ENCODE measurements at places on chromosomes 12 and 14.

DNA sequence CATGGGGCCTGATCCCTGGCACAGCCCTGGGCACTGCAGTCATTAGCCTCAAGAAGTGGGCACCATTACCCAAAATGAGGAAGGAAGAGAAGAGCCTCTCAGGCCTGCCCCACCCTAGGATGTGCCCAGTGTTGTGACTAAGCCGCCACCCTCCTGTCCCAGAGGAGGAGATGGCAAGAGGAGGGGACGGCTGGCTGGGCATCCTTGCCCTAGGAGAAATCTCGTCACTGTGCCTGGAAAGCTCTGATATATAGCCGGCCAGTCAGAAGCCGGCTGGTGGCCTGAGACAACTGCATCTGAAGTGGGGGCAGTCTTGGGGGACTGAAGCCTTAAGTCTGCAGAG, 115.2 kb downstream of the LGMN start:
- DNase-seq, result no peak

GRCh38 chr14:22689199-22689598, 45.0 kb upstream of the OR6J1 start:
- DNase-seq, result peak; percentile 93

DNA sequence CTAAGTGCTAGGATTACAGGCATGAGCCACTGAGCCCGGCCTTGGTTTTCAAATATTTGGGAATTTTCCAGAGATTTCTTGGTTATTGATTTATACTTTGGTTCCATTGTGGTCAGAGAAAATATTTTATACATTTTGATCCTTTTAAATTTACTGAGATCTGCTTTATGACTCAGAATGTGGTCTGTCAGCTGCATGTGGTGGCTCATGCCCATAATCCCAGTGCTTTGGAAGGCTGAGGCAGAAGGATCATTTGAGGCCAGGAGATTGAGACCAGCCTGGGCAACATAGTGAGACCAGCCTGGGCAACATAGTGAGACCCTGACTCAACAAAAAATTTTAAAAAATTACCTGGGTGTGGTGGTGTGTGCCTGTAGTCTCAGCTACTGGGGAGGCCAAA, 49.8 kb downstream of the ADCK1 start:
- peak; percentile 60 for DNase-seq

GRCh38 chr14:64826845-64827244, 52.9 kb downstream of the SPTB start:
- DNase-seq, result no peak

DNA sequence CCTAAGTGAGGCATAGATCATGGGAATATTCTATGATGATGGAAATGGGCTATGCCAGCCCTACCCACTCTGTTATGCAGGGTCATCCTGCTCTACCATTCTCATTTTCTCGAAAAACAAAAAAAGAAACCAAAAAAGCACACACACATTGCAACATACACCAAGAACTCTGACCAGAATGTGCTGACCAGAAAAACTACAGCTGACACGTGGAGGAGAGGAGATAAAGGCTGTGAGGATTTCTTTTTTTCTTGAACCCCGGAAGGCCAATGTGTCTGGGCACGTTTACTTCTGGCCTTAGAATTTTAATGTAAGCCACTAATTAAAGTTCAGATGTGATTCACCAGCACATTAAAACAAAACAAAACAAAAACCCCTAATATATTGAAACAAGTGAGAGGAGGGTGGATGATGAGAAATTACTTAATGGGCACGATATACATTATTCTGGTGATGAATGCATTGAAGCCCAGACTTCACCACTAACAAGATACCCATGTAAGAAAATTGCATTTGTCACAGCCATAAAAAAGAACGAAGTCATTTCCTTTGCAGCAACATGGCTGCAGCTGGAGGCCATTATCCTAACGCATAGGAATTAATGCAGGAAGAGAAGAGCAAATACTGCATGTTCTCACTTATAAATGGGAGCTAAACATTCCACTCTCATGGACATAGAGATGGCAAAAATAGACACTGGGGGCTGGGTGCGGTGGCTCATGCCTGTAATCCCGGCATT, 66.3 kb upstream of the PLEKHG3 start:
- DNase-seq, result no peak

DNA sequence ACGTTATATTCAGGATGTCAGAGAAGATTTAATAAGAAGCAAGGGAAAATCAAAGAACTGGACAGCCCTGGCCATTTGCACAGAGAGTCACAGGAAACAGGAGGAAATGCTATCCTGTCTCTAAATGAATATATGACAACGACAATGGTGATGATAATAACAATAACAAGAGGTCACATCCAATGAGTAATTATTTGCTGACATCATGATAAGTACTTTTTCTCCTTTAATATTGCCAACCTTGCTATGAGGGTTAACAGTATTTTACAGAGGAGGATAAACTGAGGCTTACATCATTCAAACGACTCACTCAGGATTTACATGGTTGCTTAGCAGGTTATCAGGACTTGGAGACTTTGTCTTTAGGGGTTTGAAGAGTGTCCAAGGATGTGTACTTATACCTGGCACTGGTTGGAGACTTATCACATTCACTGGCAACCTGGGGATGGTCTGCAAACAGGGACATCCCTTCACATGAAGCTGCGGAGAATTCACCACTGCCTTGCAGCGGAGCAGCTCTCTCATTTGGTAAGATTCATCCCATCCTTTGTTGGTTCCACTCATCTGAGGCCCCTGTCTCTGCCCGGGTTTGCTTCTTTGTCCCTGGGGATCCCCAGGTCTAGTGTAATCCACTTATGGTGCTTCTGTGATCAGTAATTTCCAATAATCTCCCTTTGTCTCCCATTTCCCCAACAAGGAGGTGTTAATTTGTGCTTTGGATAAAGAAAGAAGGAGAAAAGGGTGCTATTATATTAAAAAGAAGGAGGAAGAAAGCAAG, 637.8 kb downstream of the BCL11B start:
- no peak for DNase-seq

GRCh38 chr14:23864259-23864658, 89.3 kb upstream of the DHRS4 start:
- DNase-seq, result no peak

- DNase-seq, result no peak
These were observed 63.9 kb downstream of the MYRFL start for GRCh38 chr12:69888901-69889300.

DNA sequence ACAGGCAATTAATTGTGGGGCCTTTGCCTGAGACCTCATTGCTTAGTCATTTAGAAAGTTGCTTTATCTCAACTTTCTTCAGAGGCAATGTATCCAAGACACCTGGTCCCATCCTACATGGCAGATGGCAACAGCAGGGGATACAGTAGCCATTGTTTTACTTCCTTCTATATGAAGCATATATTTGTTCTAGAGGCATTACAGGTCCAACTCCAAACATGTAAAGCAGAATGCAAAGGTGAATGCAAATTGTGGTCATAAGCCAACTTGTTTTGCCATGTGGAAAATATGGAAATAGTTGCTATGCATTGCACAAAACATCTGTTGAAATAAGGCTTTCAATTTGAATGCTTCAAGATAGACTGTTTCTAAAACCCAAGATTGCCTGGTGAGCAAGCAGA, 109.8 kb upstream of the BCAT1 start:
- DNase-seq, result no peak

GRCh38 chr14:93008381-93008780, 85.4 kb downstream of the CHGA start:
- peak; percentile 29 for DNase-seq

DNA sequence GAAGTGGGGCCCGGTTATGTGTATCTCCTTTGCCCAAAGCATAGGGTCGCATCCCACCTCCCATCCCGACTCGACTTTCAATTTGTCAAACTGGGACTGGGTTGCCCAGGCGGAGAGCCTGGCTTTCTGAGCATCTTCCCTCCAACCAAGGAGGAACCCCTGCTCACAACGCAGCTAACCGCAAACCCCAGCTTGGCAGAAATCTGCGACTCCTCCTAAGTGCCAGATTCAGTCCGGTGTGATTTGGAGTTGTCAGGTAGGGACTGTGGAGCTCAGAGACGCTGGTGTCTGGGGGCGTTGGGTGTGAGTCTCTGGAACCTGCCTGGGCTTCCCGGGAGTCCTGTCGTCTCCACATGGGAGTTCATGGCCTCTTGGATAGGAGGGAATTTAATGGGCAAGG, 1126.7 kb downstream of the AACS start:
- DNase-seq, result no peak

GRCh38 chr12:63875703-63876102, 31.2 kb downstream of the SRGAP1 start:
- DNase-seq, result no peak

DNA sequence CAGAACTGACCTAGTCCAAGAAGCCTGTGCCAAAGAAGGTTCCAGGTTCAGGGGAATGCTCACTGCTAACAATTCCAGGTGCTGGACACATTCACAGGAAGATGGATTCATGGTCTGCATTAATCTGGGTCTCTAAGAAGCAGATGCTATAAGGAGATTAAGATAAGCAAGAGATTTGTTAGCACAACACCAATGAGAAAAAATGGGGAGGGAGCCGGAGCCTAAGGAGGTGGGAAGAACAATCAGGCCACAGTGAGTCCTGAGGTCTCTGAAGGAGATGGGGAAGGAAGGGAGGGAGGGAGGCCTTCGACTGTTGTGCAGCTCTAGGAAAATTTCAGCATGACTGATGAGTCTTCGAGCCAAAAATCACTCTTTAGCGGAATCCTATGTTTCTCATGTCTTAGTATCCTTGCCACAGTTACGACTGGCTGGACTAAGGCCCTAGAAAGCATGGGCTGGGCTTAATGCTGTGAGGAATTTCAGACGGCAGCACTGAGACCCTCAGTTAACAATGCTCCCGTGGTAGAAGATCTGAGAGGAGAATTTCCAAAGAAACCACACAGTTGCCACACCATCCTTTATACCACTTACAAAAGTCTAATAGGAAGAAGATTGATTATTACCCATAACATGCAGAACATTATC, 31.5 kb upstream of the PTGDR start:
- DNase-seq, result no peak

DNA sequence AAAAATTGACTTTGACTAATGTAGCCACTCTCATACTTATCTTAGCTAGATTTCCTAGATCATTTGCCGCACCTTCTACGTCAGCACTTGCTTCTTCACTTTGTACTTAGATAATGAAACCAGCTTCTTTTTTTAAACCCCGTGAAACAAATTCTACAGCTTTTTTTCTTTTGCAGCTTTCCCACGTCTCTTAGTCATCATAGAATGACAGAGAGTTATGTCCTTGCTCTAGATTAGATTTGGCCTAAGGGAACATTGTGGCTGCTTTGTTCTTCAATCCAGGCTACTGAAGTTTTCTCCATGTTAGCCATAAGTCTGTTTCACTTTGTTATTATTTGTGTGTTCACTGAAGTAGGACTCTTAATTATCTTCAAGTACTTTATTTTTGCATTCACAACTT, 94.9 kb downstream of the SLCO1A2 start:
- no peak for DNase-seq

DNA sequence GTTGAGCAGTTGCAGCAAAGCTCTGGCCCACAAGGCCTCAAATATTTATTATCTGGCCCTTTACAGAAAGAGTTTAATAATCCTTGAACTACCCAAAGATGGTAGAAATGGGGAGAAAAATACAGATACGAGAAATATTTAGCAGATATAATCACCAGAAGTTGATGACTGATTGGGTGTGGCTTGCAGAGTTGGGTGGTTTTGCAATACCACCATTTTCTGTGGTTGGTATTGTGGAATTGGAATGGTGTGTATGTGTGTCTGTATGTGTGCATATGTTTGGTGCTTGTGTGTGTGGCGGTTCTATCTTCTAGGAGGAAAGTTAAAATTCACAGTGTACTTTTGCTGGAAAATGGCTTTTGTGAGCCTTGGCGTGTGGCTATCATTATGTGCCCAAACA, 85.4 kb upstream of the MANSC4 start:
- DNase-seq, result peak; percentile 28

DNA sequence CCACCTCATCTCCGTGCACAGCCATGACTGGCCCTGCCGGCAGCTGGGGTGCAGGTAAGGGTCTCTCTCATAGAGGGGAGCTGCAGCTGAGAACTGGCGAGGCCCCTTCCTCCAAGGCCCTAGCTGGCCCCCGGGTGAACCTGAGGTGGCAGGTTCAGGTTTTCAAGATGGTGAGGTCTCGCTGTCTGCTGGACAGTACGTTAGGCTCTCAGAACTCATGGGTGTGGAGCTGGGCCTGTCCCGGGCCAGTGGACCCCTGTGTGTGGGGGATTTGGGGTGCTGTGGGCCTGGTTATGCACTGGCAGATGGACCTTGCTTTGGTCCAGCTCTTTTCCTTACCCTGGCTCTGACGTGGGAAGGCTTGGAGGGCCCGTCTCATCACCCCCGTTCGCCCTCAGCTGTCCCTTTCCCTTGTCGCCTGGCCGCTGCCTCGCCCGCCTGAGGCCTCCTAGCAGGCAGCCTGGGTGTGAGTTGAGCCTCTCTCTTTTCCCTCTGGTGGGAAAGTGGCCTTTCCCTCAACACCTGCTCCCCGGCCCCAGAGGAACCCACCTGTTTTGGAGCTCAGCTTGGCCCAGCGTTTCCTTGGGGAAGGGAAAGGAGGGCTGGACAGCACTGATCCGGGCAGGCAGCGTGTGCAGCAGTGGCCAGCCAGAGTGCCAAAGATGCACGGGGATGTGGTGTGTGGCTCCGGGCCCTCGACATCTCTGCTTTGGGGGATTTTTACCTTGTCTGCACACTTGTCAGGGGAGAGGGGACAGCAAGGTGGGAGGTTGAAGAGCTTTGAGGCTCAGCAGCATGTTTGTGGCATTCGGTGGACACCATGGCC, 28.3 kb downstream of the IL31 start:
- DNase-seq, result no peak

DNA sequence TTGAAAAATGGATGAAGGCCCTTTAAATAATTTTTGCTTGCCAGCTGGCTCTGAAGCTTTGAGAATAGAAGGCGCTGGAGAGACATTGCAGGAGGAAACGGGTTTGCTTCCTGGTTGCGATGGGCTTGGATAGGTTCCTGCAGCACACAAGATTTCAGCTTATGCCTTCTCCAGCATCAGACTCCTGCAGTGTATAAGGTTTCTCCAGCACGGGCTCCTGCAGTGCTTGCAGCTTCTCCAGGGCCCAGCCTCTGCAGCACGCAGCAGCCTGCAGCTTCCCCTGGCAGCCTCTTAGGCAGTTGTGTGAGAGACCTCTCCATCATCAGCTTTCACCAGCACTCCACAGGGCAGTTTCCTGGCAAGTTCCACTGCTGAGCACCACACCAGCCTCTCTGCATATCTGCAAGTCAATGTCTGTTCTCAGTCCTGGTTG, 78.7 kb upstream of the ZDHHC17 start:
- peak; percentile 73 for DNase-seq
